ENCODE measurements at places on chromosomes 2 and 18. TPM values are rescaled to one million over a fixed set of nuclear protein-coding genes. Genes with fewer than 3 reads are reported as not detected.

The CFAP53 gene
- 1.5 TPM for total RNA-seq

The ABHD1 gene
- 0.79 TPM for total RNA-seq

The IL18R1 gene
- 2.1 TPM for total RNA-seq

The ALLC gene
- total RNA-seq = 2.3 TPM

The ROCK1 gene
- total RNA-seq = 33.8 TPM

The GALR1 gene
- 0.72 TPM for total RNA-seq

The KRTCAP3 gene
- 0.72 TPM for total RNA-seq

The SPDYA gene
- 2.3 TPM for total RNA-seq

- H3K4me3 ChIP-seq = no peak overlapping the region
- DNase-seq = no peak
- no peak overlapping the region for H3K27ac ChIP-seq
- no peaks in the 10 kb centered on the region for H3K36me3 ChIP-seq
- H3K27me3 ChIP-seq = no peaks in the 10 kb centered on the region
Measured at GRCh38 chr2:24501813-24502212, 10.8 kb downstream of the NCOA1 start.

DNA sequence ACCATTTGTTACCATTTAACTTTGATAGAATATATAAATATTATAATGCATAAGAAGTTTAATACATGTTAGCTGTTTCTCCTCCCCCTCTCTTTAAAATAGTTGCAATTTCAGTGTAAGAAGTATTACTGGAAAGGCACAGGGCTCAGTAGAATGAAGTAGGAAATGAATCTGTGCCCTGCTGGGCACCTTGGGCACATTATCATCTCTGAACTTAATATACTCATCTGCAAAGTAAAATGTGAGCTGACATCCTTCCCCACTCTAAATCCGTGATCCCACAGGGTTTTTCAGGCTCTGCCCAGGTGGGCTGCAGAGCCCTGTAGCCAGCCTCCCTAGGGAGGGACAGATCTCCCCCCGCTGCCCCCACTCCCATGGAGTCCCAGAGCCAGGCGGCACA is 56.8 kb downstream of the DPP4 start:
- H3K27me3 ChIP-seq = peaks cover 2% of the 10 kb centered on the region
- H3K4me1 ChIP-seq = no peaks in the 10 kb centered on the region
- H3K27ac ChIP-seq = no peak overlapping the region
- H3K36me3 ChIP-seq = no peaks in the 10 kb centered on the region
- H3K4me3 ChIP-seq = no peak overlapping the region

DNA sequence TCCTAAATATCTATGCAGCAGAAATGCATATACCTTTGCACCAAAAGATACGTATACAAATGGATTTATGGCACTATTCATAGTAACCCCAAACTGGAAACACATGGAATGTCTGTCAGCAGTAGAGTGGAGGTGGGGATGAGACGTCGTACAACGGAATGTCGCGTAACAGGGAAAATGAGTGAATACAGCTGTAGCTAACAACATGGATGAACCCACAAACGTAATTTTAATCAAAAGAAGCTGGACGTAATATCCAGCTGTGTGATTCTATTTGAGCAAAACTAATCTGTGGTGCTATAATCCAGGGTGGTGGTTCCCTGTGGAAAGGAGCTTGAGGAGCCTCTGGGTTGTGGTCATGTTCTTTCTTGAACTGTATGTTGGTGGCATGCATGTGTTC is 89.9 kb downstream of the MTA3 start:
- no peak overlapping the region for H3K27ac ChIP-seq
- H3K27me3 ChIP-seq = no peaks in the 10 kb centered on the region
- peaks cover 2% of the 10 kb centered on the region for H3K36me3 ChIP-seq
- H3K4me3 ChIP-seq = no peak overlapping the region

GRCh38 chr2:221674446-221674845 is 102.3 kb upstream of the EPHA4 start:
- H3K27me3 ChIP-seq = peaks cover 2% of the 10 kb centered on the region
- no peak overlapping the region for H3K4me3 ChIP-seq
- no peak for DNase-seq
- H3K27ac ChIP-seq = no peak overlapping the region
- no peaks in the 10 kb centered on the region for H3K36me3 ChIP-seq
- no peaks in the 10 kb centered on the region for H3K4me1 ChIP-seq

DNA sequence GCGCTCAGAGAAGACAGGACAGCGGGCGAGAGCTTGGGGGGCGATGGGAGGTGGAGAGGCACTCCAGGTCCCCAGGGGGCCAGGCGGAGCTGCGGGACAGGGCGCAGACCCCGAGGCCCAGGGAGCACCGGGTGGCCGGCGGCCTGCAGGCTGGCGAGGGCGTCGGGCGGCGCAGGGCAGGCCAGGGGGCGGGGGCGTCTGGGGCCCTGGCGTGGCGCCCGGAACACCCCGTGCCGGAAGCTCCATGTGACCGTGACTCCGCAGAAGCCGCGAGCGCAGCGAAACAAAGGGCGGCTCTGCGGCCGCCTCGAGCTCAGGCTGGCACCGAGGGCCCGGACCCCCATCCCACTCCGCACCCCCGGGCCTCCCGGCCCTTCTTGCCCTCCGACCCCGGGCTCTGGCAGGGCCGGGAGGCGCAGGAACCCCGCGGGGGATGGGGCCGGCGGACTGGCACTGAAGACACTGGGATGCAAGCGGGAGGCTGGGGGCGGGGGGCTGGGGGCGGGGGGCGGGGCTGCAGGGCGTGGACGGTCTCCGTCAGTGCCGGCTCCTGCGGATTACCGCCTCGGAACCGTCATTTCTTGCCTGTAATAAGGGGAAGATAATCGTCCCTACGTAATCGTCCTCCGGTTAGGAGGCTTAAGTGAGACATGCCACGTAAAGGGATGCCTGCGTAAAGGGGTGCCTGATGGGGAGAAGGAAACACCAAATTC is 19.1 kb downstream of the SH2D6 start:
- H3K4me1 ChIP-seq = peaks cover 65% of the 10 kb centered on the region
- peak overlapping the region; percentile 84 for H3K27ac ChIP-seq
- H3K4me3 ChIP-seq = peak overlapping the region; percentile 44
- peak; percentile 96 for DNase-seq

- H3K27ac ChIP-seq = peak overlapping the region; percentile 52
- H3K36me3 ChIP-seq = no peaks in the 10 kb centered on the region
- H3K27me3 ChIP-seq = no peaks in the 10 kb centered on the region
- DNase-seq = peak; percentile 57
Measured at GRCh38 chr18:70289351-70290312, 787 bp downstream of the SOCS6 start.

GRCh38 chr18:11034884-11035283 is 114.5 kb downstream of the PIEZO2 start:
- peaks cover 3% of the 10 kb centered on the region for H3K4me1 ChIP-seq
- no peak overlapping the region for H3K4me3 ChIP-seq
- no peaks in the 10 kb centered on the region for H3K27me3 ChIP-seq
- no peaks in the 10 kb centered on the region for H3K36me3 ChIP-seq
- no peak overlapping the region for H3K27ac ChIP-seq

DNA sequence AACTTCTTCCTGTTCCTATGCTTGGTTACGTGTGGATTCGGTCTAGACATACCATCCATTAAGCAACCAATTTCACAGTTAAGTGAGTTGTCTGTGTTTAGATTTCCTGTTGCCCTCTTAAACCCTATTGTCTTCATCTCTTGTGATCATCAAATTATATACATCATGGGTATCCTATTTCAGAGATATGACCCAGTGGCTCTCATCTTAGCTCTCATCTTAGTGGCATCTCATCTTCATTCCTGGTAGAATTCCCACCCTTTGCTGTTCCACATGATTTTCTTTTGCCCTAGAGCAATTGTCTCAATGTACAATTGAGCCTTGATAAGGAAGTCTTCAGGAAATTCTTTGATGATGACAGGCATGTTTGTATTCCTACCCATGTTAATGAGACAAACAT is 29.4 kb upstream of the FN1 start:
- DNase-seq = no peak
- no peaks in the 10 kb centered on the region for H3K4me1 ChIP-seq
- no peak overlapping the region for H3K4me3 ChIP-seq
- no peaks in the 10 kb centered on the region for H3K27me3 ChIP-seq
- H3K36me3 ChIP-seq = no peaks in the 10 kb centered on the region
- no peak overlapping the region for H3K27ac ChIP-seq

DNA sequence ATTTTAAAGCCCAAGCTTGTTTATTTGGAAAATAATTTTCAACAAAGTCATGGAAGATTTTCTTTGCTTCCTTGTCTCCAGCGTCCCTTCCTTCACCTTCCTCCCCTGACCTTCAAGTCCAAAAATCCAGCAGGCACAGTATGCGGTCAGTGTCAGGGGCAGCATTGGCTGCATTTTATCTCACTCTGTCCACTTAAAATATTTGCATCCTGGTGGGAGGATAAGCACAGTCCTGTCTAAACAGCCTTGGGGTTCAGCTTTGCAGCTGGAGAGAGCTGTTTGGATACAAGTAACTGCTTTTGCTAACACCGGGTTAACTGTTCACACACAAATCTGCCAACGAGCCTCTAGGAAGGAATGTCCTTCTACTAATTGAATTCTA is 318.1 kb downstream of the PDE11A start:
- DNase-seq = no peak
- peaks cover 16% of the 10 kb centered on the region for H3K4me1 ChIP-seq
- no peaks in the 10 kb centered on the region for H3K36me3 ChIP-seq
- H3K27ac ChIP-seq = peak overlapping the region; percentile 70

GRCh38 chr2:39210846-39211245 is 32.9 kb downstream of the CDKL4 start:
- H3K4me3 ChIP-seq = no peak overlapping the region
- DNase-seq = no peak
- H3K36me3 ChIP-seq = no peaks in the 10 kb centered on the region

DNA sequence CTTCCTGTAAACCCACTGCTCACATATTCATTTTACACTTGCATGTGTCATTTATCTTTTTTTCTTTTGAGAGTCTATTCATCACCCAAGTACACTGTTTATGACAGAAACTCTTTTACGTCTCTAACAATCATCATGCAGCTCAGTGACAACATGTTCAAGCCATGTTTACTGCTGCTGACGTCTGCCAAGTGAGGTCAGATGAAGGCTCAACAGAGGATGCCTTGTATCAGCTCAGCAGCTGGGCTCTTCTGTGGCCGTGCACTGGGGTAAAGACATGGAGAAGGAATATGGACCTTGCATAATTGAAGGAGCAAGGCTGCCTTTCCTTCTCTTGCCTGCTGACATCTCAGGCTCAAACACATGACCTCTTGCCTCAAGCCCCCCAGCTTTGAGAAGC is 99.6 kb downstream of the ADD2 start:
- DNase-seq = no peak
- H3K27ac ChIP-seq = no peak overlapping the region
- peaks cover 85% of the 10 kb centered on the region for H3K36me3 ChIP-seq
- no peak overlapping the region for H3K4me3 ChIP-seq
- no peaks in the 10 kb centered on the region for H3K27me3 ChIP-seq

DNA sequence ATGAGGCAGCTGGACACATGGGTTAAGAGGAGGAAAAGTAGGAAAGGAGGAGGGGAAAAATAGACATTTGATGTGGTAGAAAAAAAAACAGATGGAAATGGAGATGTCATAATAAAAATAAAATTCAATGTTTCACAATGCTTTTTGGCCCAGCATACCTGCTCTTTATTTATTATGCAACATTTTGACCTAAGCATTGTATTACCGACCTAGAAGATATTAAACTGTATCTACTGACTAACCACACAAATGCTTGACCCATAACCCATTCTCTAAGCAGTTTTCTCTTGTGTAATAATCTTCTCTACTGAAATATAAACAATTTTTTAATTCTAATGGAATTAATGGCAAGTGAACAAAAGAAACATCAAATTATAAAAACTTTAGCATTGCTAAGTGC is 362.3 kb downstream of the FBXO15 start:
- no peaks in the 10 kb centered on the region for H3K4me1 ChIP-seq
- no peak overlapping the region for H3K4me3 ChIP-seq
- DNase-seq = no peak
- no peak overlapping the region for H3K27ac ChIP-seq
- H3K36me3 ChIP-seq = no peaks in the 10 kb centered on the region

Measured in spinal cord (tissue), 10 donors.